ENCODE measurements at places on chromosomes 11 and 22. TPM values are rescaled to one million over a fixed set of nuclear protein-coding genes. Genes with fewer than 3 reads are reported as not detected.

Gene CARD16
- total RNA-seq: 14.0 TPM

GRCh38 chr11:120581313-120581712, 69.8 kb downstream of the GRIK4 start:
- H3K36me3 ChIP-seq: no peaks in the 10 kb centered on the region
- peaks cover 60% of the 10 kb centered on the region for H3K27me3 ChIP-seq
- H3K4me3 ChIP-seq: no peak overlapping the region
- H3K27ac ChIP-seq: no peak overlapping the region
- no peaks in the 10 kb centered on the region for H3K4me1 ChIP-seq

- no peak overlapping the region for H3K4me3 ChIP-seq
- H3K4me1 ChIP-seq: peaks cover 17% of the 10 kb centered on the region
- H3K27ac ChIP-seq: peak overlapping the region; percentile 29
- DNase-seq: peak; percentile 15
These were observed 120.9 kb upstream of the LDLRAD3 start for GRCh38 chr11:35822815-35823495.

DNA sequence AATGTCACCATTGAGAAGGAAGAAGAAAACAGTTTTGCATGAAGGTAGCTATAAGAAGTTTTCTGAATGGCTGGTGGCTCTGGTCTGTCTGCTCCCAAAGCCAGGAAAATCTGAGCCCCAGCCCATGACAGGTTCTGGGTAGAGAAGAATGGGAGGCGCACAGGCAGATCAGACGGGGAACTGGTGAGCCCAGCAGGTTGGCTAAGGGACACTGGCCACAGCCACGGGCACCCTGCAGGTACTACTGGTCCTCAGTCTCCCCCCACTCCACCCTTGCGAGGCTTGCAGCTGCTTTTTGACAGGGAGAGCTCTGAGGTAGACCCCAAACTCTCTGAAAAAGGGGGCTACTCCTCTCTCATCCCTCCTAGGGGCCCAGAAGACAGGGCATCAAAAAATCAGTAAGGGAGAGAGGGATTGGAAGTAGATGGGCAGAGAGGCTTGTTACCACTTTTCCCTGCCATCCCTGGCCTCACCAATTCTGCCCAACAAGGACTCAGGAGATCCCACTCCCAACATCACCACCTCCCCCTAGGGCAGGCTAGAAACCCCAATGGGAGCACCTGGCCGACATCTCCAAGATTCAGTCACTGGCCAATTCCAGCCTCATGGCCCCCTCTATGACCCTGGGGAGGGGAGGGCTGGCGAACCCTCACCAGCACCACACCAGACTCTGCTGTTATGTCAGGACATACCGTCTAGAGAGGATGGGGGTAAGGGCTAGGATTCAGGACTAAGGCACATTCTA, 17.4 kb downstream of the SCN4B start:
- no peak overlapping the region for H3K4me3 ChIP-seq
- H3K36me3 ChIP-seq: no peaks in the 10 kb centered on the region
- H3K27me3 ChIP-seq: peaks cover 49% of the 10 kb centered on the region

GRCh38 chr11:1232883-1233321, 10.0 kb downstream of the MUC5B start:
- H3K27me3 ChIP-seq: no peaks in the 10 kb centered on the region
- no peak overlapping the region for H3K27ac ChIP-seq
- DNase-seq: no peak

All from MCF 10A (cell line).